ENCODE measurements at places on chromosomes 4 and X.

DNA sequence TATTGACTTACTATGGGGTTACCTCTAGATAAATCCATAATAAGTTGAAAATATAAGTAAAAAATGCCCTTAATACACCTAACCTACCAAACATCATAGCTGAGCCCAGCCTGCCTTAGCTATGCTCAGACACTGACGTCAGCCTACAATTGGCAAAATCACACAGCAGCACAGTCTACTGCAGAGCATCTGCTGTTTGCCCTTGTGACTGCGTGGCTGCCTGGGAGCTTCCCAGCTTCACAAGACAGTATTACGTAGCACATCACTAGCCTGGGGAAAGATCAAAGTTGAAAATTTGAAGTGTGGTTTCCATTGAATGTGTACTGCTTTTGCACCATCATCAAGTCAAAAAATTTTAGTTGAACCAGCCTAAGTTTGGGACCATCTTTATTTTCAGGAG, 8.8 kb downstream of the HTT-AS start:
- DNase-seq: no peak

GRCh38 chr4:112735474-112735951, 98.6 kb downstream of the LARP7 start:
- no peak for DNase-seq

DNA sequence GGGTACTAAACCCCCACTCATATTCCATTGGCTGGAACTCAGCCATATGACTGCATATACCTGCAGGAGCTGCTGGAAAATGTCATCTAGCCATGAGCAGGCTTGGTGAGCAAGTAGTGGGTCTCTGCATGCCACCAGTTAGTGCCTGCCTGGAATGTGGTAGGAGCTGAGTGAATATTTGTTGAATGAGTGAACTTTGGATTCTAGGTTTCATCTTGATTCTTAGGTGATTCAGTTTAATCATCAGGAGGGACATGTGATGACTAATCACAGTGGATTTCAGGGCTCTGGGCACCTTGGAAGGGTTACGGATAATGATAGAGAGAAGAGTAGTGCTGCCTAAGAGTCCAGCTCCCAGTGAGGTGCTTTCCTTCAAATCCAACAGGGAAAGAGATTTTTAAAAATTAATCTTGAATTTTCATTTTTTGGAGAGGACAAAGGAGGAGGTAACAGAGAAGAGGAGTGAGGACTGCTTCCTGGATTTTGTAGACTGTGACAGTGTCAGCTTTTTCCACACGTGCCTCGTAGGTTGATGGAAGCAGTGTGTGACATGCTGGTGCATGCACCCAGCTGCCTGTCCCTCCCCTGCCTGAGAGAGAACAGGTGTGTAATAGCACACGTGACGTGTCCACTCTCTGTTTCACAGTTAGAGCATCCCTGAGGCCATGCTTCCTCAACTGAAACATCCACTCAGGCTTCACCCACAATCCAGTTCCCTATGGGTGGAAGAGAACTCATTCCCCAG, 30.4 kb downstream of the NHS start:
- no peak for DNase-seq

GRCh38 chr4:139761461-139761860, 95.8 kb downstream of the MGST2 start:
- DNase-seq: peak; percentile 52

DNA sequence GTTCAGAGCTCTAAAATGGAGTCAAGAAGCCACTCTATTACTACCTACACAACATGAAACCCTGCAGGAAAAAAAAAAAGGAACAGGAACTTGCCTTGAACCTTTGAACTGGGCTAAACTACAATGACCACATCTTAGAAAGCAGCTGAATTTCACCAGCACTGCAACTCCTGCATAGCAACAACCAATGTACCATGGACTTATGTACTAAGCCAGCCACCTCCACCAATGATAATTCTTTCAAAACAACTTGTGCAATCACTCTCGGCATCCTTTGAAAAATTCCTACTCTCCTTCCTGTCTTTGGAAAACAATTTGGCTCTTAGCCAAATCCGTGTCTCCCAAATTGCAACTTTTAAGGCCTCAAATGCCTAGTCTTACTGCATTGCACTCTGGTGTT, 26.8 kb upstream of the FMR1 start:
- no peak for DNase-seq

- no peak for DNase-seq
Observed at GRCh38 chrX:8939322-8939721, 94.6 kb downstream of the FAM9B start.

DNA sequence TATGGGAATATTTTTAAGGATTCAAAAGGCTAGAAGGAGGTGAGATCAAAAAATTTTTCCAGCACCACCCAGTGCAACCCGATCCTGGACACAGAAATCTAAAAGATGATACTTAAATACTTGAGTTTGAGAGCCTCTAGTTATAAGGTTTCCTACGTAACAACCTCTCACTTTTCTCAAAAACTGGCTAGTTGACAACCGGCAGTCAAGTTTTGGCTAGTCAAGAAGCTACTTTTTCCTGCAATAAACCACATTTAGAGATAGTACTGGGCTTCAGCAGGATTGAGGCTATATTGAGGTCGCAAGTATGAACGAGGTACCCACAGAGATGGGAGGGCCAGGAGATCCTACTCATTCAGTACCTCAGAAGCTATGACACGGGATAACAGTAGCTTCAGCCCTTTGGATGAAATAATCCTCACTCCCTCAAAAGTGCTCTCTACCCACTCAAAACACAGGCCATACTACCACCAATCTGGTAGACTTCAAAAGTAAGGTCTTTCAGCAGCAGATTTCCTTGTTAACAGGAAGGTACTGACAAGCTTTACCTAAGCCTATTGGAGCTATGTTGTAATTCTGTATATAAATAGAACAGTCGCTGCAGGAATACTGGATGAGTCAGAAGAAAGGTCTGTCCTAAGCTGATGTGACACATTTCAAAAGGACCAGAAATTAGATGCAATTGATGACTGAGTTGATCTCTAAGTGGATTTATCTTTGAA, 1.5 kb upstream of the TSPAN5 start:
- peak; percentile 65 for DNase-seq

DNA sequence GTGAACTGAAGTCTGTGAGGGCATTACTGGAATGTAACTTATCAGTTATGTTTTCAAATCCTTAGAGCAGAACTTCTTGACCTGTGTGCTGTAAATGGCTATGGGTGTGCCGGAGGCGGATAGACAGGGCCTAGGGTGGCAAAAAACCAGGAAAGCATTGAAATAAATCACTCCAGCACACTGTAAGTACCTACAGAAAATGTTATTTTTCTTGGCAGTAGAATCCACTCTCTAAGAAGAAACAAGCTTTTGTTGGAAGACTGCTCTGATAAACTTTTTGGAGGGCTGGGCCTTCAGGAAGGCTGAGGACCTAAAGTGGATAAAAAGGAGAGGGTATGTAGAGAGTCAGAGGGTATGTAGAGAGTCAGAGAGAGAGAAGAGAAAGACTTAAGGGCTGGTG, 14.9 kb downstream of the CPE start:
- DNase-seq: no peak

DNA sequence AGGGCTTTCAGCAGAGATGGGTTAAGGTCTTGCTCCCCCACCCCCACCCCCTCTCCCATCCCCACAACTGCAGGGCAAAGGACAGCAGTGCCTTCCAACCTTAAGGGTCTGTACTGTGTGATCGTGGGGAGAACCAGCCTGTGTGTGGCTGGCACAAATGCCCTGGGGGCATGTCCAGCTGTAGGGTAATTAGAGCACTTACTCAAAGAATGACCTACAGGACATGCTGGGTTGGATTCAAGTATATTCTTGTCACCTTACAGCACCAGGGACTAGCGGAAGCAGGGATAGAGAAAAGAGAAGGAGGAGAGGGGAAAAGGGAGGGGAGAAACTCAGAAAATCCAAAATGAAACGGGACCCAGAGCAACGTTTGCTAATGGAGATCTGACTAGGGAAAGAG, 191.3 kb upstream of the GATB start:
- no peak for DNase-seq

DNA sequence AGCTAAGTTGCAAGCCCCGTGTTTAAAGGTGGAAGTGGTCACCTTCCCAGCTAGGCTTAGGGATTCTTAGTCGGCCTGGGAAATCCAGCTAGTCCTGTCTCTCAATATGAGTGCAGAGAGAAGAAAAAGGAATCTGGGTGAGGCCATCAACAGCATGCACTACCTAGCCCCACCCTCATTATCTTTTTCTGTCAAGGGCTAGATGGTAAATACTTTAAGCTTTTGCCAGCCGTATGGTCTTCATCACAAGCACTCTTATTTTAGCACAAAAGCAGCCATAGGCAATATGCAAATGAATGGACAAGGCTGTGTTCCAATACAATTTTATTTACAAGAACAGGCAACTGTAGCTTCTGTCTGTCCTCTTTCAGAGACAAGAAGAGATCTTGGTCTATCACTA, 282.9 kb downstream of the ZNF674 start:
- DNase-seq: no peak

- no peak for DNase-seq
Observed at GRCh38 chrX:2828344-2828958, at the start of gene GYG2. Gene GYG2 (plus strand): TSS chrX:2828930. CDS start chrX:2830189, 1,259 bp downstream.

- no peak for DNase-seq
Observed at GRCh38 chrX:125398959-125399440, 79.3 kb downstream of the TEX13C start.

GRCh38 chr4:101014417-101014816, 332.9 kb downstream of the PPP3CA start:
- peak; percentile 67 for DNase-seq

DNA sequence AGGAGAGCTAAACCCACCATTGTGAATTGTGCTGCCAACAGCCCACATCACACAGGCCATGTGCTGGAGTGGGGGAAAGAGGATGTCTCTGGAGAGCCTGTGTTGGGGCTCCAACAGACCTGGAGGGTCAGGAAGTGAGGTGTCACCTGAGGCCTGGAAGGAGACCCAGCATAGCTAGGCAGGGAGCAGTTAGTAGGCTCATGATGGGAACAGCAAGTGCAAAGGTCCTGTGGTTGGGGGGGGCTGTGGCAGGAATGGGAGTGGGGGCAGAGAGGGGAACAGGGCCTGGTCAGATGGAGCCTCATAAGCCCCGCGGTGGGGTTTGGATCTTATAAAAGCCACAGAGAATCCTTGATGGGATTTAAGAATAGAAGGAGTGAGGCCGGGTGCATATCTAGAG, 35.9 kb upstream of the GPR78 start:
- DNase-seq: no peak

- no peak for DNase-seq
Observed at GRCh38 chrX:140710710-140711109, 1.2 kb downstream of the LINC00632 start.

GRCh38 chr4:167238226-167238625, 3.9 kb upstream of the SPOCK3 start:
- no peak for DNase-seq

DNA sequence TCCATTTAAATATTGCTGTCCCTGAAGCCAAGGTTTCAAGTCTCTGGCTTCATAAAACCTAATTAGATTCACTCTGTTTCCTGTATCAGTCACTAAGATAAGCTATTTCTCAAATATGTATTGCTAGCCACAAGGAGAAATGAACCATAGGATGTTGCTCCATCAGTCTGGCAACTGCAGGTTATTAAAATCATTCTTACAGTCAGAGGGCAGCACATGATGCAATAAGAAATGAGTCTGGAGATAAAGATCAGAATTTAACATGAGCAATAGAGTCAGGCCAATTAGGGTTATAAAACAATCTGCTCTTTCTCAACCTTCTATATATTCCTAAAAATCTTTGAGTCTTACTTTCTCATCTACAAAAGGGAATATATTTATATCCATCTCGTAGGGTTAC, 7.2 kb downstream of the PRKG2 start:
- DNase-seq: no peak

GRCh38 chr4:165016971-165017370, 14.8 kb upstream of the TRIM60 start:
- no peak for DNase-seq

GRCh38 chr4:185219551-185220344, 10.3 kb downstream of the SNX25 start:
- peak; percentile 15 for DNase-seq

- peak; percentile 28 for DNase-seq
Observed at GRCh38 chrX:16578218-16578617, 71.7 kb upstream of the S100G start.

- no peak for DNase-seq
Observed at GRCh38 chr4:123419885-123420755, 23.5 kb downstream of the SPRY1 start.

- DNase-seq: peak; percentile 72
Observed at GRCh38 chr4:112604589-112604988, 32.1 kb downstream of the ZGRF1 start.

DNA sequence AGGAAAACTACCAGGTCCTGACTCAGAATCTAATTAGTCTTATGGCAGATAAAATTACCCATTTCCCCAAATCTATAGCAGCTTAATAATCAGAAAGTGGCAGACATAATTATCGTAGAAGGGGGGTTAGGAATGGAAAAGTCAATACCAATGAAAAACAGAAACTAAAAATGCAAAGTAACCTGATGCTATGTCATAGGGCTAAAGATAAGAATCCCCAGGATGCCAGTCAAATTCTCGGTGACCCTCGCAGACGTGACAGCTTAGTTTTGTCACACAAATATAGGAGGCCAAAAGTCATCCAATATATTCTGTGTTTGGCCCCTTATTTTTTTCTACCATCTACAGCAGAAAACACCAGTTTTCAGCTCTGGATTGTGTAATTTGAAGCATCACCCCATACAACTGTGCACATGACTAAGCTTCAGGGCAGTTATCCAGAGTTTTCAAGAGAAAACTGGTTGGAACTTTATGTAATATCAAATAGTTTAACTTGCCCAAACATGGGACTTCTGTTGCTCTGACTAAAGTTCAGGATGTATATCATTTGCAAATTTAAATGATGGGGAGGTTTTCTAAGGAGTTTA, 30.9 kb downstream of the RASSF6 start:
- no peak for DNase-seq

DNA sequence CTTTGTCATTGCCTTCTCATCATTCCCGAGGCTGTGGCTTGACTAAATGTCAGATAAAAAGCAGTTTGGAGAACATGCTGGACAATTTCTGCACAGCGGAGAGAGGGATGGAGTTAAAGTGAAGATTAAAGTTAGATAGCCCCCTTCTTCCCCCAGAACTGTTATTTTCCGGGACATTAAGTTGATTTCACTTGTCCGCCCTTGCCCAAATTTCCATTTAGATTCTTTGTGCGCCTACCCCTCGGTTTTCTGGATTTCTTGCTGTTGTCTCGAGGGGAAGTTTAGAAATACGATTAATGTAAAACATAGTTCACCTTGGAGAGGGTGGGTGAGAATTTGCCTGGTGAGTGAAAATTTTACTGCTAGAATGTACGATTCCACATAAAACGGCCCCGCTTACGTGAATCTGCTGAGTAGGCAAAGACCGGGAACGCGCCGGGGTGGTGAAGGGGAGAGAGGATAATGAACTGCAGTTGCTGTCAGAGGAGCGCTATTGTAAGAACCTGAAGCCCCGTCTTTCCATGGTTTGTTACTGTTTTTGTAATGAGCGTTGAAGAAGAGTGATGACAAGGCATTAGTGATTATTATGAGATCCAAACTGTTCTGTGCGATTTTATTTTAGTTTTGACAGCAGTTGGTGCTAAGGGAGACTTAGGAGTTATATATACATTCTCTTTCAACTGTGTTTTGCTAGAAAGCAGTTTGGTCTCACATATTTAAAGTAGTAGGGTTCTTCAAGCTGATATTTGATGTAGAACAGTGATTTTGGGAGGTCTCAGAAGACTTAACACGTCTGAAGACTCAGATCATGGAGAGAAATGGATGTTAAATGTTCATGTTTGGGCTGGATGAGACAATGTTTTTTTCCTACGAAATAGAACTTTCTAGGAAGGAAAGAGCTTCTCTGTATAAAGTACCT, 73.0 kb downstream of the AFF1 start:
- DNase-seq: peak; percentile 72
